T-helper 2 cell treated with Interferon-gamma antibody and Interleukin-4, amounts not matched to agents 5 μg/mL and 100 μg/mL, for 36 hours (primary cell): ENCODE measurements at places on chromosomes 1 and 21.

- DNase-seq: peak; percentile 64
Measured at GRCh38 chr1:169049258-169049938, 57.1 kb upstream of the ATP1B1 start.

GRCh38 chr21:44473915-44474555, 18.7 kb downstream of the LRRC3 start:
- DNase-seq: no peak

DNA sequence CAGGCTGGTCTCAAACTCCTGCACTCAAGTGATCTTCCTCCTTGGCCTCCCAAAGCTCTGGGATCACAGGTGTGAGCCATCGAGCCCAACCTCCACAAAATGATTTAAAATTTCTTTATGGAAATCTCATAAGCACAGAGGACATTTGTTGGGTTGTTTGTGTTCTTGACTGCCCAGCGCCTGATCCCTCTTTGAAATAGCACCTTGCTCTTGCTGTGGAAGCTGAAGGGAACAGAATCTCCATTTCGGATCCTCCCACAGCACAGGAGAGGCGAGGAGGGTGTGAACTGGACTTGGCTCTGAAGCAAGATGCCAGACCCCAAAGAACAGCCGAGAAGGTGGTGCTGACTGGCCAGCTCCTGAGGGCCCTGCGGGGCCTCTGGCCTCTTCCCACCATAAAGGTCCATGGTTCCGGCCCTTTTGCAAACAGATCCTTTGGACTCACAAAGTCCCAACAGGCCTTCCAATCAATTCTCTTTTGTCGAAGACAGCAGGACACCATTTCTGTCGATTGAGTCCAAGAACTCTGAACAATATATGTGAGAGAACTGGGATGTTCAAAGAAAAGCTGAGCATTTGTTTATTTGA, 45.6 kb upstream of the COA6 start:
- no peak for DNase-seq

DNA sequence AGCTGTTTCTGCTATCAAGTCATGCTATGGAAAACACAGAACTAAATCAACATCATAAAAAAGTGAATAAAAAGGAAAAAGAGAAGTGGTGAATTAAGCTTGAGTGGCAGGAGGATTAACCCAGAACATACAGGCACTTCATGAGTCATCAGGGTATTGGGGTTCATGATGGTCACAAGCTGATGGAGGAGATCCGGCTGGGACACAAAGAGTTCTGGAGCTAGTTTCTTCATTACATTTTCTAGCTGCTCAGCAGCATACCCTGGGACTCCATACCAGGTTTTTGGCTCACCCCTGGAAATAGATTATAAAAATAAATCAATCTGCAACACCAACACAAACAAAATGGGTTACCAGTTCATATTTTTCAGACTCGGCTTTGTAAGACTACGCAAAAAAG, 42.5 kb upstream of the SYT2 start:
- no peak for DNase-seq

GRCh38 chr1:230786385-230786753, 39.2 kb downstream of the CAPN9 start:
- no peak for DNase-seq

GRCh38 chr1:109902204-109902985, 8.3 kb upstream of the CSF1 start:
- DNase-seq: no peak

- no peak for DNase-seq
Measured at GRCh38 chr1:79688932-79689331, 682.4 kb upstream of the ADGRL4 start.

GRCh38 chr1:7611421-7612010, 159.6 kb upstream of the VAMP3 start:
- no peak for DNase-seq

GRCh38 chr1:168472223-168472622, 71.6 kb downstream of the XCL2 start:
- no peak for DNase-seq

DNA sequence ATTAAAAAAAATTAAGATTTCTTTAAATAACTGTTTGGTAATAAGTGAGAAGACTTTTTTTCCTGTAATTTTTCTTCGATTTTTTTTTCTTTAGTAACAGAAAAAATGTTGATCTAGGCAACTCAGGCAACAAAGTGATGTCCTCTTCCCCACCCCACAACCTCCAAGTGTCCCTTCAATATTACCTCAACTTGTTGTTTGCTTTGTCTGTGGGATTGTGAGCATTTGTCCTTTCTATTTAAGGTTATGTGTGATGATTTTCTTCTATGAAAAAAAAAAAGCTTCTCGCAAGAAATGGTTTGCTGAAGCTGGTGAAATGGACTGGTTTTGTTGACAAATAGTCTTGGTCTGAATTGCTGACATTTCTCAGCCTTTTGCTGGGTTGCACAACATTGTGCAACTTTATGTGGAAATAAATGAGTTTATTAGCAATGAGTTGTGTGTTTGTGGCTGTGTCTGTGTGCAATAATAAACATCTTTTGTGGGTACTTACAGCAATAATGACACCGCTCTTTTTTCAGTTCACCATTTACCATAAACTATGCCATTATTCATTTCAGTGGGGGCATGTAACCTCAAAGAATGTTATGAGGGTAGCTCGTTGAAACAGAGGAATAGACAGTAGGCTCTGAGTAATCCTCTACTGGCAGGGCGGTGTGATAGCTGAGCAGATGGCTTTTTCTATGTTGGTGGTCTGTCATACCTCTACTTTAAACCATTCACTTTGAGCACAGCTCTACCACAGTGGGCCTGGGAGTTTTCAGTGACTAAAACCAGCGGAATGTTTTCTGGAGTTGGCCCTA, 218.4 kb downstream of the HLX start:
- DNase-seq: no peak

DNA sequence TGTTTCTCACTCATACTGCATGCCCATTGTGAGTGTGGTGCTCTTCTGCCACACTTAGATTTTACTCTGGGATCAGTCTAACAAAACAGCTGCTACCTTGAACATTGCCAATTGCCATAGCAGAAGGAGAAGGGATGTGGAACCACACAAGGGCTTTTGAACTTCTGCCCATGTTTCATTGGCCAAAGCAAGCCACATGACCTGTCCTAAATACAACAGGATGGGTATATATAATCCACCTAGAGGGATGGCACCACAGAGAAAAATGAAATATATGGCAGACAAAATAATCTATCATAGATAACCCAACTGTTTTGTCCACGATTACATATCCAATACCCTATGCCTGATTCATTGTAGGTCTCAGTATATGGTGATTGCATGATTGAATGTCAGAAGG, 26.3 kb downstream of the PDE4B start:
- DNase-seq: no peak

DNA sequence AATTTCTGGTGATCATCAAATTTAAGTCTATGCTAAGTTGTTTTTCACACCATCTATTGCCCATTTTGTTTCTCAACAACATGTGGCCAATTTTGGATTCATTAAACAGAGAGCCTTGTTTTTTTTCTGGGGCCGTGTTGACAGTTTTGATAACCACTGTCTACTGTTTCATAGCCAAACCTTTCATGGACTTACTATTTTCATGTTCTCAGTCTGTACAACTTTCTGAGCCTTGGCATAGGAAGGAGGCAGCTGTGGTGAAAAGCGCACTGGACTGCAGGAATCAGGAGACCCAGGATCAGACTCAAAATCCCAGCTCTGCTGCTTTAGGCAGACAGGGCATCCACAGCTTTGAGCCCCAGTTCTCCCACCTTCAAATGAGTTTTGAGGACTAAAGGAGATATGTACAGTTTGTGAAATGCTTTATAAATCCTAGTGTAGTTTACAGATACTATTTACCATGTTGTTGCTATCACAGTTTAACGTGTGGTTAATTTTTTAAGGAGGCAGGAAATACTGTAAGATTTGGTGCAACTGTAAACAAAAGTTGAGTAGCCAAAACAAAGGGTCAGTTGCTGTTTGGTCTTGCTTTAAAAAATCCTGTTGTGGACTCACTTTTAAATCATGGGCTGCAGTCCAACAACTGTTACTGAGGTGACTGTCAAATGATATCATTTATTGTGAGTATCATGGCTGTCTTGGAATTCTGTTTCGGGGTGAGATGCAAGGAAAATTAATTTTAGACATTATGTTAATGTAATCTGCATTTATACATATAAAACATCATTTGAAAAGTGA, 2.9 kb downstream of the MACO1 start:
- DNase-seq: no peak
